Mucosa of gallbladder (tissue), 1 donor: ENCODE measurements at places on chromosomes 12 and 14.

- no peak for DNase-seq
Observed at GRCh38 chr12:2543801-2544200, 251.0 kb upstream of the FKBP4 start.

GRCh38 chr12:112419297-112420133 is 768 bp downstream of the PTPN11 start:
- DNase-seq: peak; percentile 53

DNA sequence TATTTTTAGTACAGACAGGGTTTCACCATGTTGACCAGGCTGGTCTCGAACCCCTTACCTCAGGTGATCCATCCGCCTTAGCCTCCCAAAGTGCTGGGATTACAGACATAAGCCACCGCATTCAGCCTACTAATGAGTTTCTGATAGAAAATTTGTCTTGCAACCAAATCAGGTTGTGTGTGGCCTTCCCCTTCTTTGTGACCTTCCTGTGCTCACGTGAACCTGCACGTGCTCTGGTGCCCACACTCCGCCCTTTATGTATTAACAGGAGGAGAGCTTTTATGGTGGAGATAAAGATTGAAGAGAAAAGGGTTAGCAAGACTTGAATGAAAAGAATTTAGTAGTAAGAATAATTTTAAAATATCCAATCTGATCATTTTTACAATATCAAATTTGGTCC is 343.5 kb upstream of the TMEM132C start:
- no peak for DNase-seq

DNA sequence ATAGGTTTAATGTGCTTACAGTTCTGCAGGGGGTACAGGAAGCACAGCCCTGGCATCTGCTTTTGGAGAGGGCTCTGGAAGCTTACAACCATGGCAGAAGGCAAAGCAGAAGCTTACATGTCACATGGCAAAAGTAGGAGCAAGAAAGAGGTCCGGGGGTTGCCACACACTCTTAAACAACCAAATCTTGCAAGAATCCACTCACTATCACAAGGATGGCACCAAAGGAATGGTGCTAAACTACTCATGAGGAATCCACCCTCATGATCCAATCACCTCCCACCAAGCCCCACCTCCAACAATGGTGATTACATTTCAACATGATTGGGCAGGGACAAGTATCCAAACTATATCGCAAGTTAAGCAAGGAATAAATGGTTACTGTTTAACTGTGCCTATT is 255.8 kb upstream of the AVPR1A start:
- DNase-seq: no peak

DNA sequence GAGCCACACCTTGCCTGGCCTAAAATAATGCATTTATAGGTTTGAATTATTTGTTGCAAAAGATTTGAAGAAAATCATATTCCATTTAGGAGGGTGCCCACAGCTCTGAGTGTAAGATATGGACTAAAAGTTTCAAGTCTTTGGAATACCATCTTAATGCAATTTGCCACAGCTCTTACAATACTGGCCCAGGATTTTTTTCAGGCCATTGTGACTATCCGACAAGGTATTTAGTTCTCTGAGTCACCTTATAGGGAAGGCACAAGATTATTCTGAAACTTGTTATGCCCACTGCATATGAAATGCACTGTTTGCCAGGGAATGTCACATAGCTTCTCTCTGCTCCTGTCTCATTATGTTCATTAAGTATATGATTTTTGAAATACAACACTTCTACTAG is 29.6 kb upstream of the SLC6A13 start:
- DNase-seq: no peak

- DNase-seq: no peak
Observed at GRCh38 chr14:68651652-68652432, 141.0 kb downstream of the ZFP36L1 start.

DNA sequence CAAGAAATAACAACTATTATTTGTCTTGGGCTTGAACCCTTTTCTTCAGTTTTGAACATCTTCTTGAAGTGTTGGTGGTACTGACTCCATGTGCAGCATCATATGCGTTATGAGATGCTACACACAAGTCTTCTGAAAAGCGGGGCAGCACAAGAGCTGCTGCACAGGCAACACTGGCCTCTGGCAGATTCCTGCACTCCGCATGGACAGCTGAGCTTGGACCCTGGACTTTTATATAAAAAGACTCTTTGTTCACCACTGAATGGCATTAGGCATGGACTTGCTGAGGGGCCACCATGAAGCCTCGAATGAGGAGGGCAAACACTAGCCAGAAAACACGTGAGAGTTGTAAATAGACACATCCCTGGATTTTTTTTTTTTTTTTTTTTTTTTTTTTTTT is 210.8 kb upstream of the NPAS3 start:
- no peak for DNase-seq

DNA sequence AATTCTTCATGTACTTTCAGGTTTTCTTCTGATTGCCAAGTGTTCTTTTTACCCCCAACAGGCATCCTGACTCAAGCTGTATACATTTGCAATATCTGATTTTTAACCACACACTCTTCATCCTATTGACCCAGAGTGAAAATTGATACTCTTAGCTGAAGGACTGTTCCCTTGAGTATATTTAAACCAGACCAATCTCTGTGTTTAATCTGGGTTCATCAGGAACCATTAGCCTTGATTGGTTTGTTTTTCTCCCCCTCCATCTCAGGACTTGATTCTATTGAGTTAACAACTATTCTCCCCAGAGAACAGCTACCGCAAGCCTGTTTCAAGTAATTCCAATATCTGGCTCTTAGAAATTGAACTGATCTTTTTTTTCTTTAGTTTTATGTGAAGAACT is 222.3 kb upstream of the NOVA1 start:
- DNase-seq: no peak

DNA sequence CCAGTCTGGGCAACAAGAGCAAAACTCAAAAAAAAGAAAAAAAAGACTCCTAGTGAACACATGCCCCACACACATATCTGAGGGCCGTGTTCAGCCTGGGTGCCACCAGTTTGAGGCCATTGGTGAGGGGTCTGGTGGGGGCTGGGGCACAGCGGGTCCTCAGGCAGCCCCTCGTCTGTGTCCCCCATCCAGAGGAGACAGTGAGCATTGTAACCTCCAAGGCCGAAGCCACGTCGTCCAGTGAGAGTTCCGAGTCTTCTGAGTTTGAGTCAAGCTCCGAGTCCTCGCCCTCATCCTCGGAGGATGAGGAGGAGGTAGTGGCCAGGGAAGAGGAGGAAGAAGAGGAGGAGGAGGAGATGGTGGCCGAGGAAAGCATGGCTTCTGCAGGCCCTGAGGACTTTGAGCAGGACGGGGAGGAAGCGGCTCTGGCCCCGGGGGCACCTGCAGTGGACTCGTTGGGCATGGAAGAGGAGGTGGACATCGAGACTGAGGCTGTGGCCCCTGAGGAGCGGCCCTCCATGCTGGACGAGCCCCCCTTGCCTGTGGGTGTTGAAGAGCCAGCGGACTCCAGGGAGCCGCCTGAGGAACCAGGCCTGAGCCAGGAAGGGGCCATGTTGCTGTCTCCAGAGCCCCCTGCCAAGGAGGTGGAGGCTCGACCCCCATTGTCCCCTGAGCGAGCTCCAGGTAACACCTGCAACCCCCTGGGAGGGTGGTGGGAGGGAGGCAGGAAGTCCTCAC is 15.6 kb downstream of the SETD1B start:
- no peak for DNase-seq

DNA sequence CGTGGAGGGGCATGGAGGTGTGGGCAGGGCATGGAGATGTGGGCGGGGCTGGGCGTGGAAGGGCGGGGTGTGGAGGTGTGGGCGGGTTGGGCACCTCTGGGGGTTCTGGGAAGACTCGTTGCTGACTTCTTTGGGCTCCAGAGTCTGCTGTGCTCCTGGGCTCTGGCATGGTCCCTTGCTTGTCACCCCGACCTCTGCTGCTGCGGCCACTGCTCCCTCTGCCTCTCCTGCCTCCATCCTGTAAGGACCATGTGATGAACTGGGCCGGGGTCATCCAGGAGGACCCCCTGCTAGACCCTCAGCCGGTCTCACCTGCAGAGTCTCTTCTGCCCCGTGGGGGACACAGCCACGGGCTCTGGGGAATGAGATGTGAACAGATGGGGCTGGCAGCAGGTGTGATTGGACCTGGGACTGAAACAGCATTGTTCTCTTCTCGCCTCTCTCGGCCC is 15.3 kb downstream of the NOC4L start:
- no peak for DNase-seq

DNA sequence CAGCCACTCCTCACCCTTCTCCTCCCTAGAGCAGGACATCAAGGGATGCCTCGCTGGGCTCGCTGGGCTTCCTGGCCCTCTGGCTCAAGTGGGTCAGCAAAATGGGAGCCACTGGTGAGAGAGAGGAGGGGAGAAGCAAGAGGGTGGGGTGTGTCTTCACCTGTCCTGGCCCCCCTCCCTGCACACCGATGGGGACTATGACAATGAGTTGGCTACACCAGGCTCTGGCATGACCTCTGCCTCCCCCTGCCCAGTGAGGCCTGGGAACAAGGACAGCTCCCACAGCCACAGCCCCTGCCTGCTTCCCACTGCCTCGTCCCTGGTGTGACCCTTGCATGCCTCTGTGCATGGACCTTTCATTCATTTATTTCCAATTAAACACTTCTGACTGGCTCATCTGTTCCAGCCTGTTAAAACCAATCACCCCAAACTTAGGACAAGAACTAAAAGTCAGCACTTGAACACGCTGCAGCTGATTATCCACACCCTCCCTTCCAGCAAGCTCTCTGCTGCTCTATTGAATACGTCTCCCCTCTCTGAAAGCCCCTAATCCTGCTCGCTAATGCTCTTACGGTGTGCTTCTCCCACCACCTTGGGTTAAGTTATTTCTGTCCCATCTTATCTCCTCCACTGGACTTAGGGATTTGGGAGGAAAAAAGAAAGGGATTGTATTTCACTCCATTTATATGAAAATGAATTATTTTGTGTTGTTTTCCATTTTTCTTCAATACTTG is 5.8 kb upstream of the PPP2R5C start:
- no peak for DNase-seq

DNA sequence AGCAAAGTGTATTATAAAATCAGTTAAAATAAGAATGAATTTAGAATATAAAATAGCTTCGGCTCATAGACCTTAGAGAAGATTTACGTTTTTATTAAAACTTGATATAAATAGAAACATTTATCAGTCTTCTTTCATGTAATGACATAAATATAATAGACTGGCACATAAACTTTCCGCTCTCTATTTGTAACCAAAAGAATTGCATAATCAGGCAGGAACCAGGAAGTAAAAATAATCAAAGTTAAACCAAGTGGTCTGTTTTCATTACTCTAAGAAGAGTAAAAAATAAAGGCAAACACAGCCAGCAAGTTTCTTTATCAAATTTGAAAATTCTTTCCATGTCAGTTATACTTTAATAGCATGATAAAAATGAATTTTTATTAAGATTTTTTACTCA is 46.3 kb upstream of the ATP2A2 start:
- DNase-seq: no peak

DNA sequence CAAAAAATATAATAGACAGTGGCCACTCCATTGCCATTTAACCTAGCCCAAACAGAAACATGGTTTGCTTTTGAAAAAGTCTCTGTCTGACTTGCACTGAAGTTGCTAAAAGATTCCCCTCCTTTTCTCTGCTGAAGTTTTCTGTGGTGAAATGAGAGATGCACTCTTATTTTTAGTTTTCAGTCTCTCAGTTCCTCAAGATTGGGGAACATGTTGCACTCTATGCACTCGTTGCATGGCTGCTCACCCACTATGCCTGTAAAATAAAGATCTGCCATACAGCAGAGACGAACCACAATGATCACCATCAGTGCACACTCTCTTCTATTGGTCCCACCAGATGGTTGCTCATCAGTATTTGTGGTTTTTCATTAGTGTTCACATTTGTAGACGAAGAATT is 13.1 kb upstream of the DAAM1 start:
- DNase-seq: no peak

DNA sequence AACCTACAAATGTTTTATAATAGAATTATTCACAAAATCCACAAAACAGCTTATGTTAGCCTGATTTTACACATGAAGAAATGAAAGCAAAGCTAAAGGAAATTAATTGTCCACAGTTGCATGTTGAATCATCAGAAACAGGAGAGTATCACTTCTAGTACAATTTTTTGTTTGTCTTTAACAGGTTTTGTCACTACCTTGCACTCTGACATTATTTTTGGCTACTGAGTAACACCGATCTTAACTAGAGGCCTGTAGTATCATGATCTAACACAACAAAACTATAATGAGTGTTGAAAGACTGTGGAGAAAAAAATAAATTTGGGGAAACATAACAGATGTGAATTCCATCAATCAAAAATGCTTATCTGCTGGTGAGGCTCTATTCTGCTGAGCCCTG is 60.1 kb downstream of the TAOK3 start:
- no peak for DNase-seq

- DNase-seq: peak; percentile 29
Observed at GRCh38 chr12:54262403-54262925, 17.5 kb downstream of the CBX5 start.

DNA sequence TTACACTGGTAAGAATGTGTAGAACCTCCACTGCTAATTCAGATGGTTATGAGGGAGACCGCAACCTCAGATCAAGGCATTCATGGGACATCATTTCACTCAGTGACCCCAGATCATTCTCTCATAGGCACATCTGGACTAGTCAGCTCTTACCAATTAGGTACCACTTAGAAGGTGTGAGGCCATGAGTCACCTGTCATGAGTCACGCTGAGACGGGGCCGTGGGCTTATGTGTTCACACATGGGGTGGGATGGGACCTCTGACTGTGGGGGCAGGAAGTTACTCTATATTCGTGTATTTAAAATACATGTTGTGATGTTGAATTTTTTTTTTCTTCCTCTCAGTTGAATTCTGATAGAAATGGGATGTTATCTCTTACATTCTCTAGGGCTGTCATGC is 55.9 kb downstream of the CCDC92 start:
- no peak for DNase-seq

- DNase-seq: no peak
Observed at GRCh38 chr14:75138492-75138891, 11.6 kb upstream of the NEK9 start.

DNA sequence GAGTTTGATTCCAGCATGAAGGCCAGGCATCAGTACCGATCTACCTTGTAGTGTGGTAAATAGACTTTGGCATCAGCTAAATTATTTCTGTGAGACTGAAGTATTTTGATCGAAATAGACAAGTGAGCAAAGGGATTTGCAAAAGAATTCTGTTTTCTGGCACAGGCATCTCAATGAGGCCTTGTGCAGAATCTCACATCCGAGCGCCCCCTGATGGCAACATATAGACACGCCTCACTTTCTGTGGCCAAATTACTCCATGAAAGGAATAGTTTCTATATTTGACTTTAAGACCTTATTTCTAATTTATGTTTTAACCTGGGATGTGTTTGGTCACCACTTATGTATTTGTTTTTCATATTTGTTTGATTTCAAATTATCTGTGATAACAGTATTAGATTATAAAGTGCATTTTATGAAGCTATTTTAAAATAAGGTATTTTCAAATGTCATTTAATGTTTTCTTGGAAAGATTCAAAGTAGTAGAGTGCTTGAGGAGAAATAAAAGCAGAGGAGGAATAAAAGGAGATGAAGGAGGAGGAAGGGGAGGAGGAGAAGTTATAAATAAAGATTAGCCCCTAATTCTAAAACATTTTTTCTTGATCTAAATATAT is 731.9 kb downstream of the NRXN3 start:
- DNase-seq: peak; percentile 16

GRCh38 chr14:24297190-24297964 is 2.2 kb downstream of the DHRS1 start:
- DNase-seq: no peak
